ENCODE measurements at places on chromosomes 7 and 10. TPM values are rescaled to one million over a fixed set of nuclear protein-coding genes. Genes with fewer than 3 reads are reported as not detected.

DNA sequence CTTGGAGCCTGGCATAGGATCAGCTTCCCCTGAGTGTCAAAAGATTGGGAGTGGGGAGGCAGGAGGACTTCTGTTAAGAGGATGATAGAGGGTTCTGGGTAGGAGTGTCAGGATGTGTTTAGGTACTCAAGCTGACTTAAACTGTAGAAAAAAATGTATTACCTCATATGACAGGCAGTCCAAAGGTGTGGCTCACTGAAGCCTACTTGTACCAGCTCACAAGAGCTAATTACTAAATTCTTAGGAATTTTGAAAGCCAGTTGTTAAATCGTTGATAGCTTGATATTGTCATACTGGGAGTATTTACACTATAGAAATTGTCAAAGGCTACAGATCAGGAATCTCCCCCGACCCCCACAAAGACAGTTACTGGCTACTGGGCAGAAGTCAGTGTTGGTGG, 32.1 kb downstream of the FAS start:
- peaks cover 38% of the 10 kb centered on the region for H3K36me3 ChIP-seq
- DNase-seq = no peak
- no peak overlapping the region for H3K4me3 ChIP-seq
- H3K27me3 ChIP-seq = no peaks in the 10 kb centered on the region
- peak overlapping the region; percentile 50 for H3K27ac ChIP-seq
- no peaks in the 10 kb centered on the region for H3K4me1 ChIP-seq

DNA sequence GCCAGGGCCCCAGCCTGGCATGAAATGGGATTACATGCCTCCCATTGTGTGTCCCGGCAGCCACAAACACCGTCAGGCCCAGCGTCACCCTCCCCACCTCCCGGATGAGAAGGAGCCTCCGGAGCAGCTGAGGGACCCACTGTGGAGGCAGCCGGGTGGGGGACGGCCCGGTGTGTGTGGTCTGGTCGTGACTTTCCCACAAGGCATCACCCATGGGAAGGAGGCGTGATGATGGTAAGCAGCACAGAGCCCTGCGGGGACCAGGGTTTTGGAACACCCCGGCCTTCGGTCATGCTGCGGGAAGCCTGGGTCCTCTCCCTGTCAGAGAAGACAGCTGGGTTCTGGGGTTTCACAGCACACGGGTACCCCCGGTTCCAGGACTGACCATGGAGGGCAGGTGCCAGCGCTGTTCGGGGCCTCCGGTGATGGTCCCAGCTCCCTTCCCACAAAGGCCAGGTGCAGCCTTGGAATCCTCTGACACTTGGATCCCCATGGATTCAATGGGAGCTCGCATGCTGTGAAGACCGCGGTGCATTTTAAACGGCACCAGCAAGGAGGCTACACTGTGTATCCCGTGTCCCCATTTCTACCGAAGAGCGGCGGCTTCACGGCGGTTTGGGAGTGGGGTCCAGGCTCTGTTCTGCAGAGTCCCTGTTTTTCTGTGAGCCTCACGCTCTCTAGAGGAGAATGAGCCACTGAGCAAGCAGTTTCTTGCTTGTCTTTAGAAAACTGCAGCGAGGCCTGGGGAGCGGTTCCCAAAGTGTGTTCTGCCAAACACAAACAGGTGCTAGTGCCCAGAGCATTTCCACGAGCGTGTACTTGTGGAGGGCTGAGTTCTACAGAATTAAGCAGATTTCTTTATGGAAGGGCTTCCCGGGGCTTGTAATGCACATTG, 336.0 kb downstream of the ADARB2 start:
- peaks cover 21% of the 10 kb centered on the region for H3K27me3 ChIP-seq
- no peaks in the 10 kb centered on the region for H3K36me3 ChIP-seq
- no peak overlapping the region for H3K4me3 ChIP-seq
- no peak overlapping the region for H3K27ac ChIP-seq
- no peak for DNase-seq
- no peaks in the 10 kb centered on the region for H3K4me1 ChIP-seq

Gene CYP2C19
- not detected for total RNA-seq

DNA sequence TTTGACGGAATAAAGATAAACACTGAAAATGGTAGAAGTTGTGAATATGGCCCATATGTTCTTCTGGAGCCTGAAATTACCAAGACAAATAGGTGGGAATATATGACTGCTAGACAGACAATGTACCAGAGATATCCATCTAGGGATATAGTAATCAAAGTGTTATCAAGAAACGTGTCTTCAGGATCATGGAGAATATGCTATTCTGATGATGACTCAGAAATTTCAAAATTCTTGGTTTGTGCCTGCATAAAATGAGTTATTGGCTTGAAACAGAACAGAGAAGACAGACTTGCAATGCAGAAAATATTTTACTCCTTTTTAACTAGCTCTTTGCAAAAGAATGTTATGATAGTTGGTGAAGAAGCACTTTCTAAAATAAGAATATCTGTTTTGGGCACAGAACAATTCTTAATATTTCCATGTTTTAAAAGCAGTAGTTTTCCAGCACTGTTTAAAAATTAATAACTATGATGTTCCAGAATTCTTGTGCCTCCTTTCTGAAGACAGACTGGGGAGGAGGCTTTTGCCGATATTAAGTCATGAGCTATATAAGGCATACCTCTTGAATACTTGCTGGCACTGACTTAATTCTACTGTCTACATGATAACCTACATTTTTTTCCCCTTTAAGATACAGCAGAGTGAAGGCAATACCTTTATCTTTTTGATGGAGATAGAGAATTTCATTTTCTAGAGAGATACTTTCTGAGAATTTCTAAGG, 34.4 kb upstream of the CABCOCO1 start:
- H3K27ac ChIP-seq = peak overlapping the region; percentile 53
- H3K4me1 ChIP-seq = peaks cover 16% of the 10 kb centered on the region
- no peak for DNase-seq
- H3K36me3 ChIP-seq = no peaks in the 10 kb centered on the region
- H3K4me3 ChIP-seq = no peak overlapping the region

Gene POR
- total RNA-seq = 244 TPM

Measured in lower lobe of right lung (tissue), 2 donors.